ENCODE measurements at places on chromosomes 16 and 17.

- no peak for DNase-seq
Measured at GRCh38 chr16:63292036-63292435, 1255.8 kb upstream of the CDH8 start.

DNA sequence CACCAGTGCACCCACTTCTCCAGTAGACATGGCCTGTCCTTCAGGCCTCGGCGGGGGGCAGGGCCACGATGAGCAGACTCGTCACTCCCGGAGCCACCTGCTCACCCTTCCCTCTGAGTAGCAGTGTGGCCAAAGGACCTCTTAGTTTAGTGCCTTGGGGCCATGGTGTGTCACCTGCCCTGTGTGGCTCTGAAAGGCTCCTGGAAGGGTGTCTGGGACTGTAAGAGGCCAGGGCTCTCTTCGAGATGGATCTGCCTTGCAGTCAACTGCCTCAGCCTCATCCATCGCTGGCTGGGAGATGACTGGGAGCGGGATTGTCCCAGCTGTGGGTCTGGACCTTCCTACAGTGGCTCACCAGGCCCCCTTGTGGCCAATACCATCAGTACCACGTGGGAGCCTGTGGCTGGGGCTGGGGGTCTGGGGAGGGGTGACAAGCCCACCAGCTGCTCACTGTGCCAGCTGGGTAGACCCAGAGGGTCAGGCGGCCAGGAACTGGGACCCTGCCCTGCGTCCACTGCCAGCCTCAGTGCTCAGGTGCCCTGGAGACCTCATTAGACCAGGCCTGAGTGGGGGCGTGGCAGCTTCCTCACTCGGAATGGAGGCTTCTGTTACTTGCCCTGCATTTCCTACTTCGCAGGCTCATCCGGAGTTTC is 133.4 kb downstream of the OR1D5 start:
- DNase-seq = peak; percentile 7

- no peak for DNase-seq
Measured at GRCh38 chr16:18018376-18018775, 318.2 kb downstream of the NPIPA8 start.

GRCh38 chr17:36934692-36935630 is 2.3 kb upstream of the LHX1 start:
- DNase-seq = no peak

GRCh38 chr16:11412175-11412904 is 67.1 kb downstream of the RMI2 start:
- no peak for DNase-seq

GRCh38 chr16:26768385-26769010 is 298.2 kb upstream of the C16orf82 start:
- DNase-seq = no peak

- DNase-seq = peak; percentile 66
Measured at GRCh38 chr16:25155553-25156460, 44.3 kb downstream of the LCMT1 start.

GRCh38 chr16:11727796-11728543 is 14.7 kb downstream of the TXNDC11 start:
- no peak for DNase-seq

DNA sequence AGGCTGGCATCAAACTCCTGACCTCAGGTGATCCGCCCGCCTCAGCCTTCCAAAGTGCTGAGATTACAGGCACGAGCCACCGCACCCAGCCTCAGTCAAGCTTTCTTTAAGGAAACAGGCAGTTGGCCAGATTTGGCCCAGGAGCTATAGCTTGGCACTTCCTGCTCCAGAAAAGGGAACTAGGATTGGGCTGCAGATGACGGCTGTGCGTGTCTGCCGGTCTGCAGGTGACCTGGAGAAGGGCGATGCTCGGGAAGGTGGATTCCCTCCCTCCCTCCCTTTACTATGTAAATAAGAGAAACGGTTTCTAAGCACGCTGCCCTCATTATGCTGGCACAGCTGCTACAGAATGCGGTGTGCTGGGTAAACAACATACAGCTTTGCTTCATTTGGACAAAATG is 215.9 kb downstream of the RPTOR start:
- no peak for DNase-seq

DNA sequence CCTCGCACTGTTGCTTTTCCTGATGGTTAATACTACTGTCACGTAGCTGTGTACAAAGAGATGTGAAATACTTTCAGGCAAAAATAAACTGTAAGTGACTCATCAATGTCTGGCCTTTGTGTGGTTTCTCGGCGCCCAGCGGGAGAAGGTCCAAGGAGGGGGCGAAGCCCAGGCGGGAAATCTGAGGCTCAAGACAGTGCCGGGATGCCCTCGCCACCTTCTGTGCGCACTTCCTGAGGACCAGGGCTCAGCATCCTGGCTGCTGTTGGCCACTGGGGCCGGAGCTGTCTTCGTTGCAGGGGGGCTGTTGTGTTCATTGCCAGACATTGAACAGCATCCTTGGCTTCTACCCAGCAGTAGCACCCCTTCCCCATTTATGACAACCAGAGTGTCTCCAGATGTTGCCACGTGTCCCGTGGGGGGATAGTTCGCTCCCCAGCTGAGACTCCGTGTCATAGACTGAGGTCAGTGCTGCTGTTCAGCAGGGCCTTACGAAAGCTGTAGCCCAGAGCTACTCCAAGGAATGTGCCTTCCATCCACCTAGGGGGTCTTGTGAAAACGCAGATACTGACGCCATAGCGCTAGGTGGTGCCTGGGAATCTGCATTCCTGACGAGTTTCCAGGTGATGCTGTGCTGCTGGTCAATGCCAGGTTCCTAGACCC is 67.3 kb upstream of the PLCG2 start:
- no peak for DNase-seq

GRCh38 chr17:75048249-75048878 is 1.3 kb downstream of the KCTD2 start:
- DNase-seq = no peak

DNA sequence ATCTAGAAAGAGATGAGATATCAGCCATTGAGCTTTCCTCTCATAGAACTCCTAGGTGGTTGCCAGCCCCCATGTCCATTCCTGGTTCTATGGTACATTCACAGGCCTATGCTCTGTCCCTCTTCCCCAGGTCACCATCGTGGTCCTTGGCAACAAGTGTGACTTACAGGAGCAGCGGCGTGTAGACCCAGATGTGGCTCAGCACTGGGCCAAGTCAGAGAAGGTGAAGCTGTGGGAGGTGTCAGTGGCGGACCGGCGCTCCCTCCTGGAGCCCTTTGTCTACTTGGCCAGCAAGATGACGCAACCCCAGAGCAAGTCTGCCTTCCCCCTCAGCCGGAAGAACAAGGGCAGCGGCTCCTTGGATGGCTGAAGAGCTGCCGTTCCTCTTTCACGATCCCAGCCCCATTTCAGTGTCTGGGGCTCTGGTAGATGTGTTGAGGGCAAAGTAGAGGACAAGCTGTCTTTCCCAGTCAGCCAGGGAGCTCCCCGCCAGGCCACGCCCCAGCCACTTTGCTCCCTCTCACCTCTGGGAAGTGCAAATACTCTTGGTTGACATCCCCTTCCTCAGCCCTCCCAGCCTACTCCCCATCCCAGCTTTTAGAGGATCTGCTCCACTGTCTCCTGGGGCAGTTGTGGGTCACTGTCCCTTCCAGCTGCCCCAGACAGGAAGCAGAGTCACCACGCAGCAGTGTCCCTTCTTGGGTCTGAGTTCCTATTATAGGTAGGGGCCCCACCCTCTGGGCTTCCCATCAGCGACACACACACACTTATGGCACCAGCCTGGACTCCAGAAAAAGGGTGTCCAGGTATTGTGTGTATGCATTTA is 3.8 kb downstream of the NKIRAS2 start:
- DNase-seq = no peak

DNA sequence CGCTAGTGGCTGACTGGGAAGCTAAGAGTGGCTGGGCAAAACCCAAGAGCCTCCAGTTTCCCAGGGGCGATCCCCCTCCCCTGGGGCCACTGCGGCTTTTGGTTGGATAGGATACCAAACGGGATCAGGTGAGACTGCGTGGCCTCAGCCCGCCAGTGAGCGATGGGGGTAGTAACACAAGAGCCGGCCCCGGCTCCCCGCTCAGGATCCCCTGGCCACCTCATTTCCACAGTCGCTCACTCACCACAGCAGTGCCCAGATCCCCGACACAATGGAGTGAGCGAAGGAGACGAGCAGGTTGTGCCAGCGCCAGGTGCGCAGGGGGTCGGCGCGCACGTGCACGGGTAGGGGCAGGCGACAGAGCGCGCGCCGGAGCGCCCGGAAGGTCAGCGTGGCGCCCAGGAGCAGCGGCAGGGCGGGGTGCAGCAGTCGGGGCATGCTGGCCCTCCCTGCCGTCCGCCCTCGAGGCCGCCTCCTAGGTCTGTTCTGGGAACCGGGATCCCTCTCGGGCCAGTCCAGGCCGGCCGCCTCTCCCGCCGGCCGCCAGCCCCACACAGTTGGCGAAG is 290 bp downstream of the TLCD1 start:
- peak; percentile 81 for DNase-seq

DNA sequence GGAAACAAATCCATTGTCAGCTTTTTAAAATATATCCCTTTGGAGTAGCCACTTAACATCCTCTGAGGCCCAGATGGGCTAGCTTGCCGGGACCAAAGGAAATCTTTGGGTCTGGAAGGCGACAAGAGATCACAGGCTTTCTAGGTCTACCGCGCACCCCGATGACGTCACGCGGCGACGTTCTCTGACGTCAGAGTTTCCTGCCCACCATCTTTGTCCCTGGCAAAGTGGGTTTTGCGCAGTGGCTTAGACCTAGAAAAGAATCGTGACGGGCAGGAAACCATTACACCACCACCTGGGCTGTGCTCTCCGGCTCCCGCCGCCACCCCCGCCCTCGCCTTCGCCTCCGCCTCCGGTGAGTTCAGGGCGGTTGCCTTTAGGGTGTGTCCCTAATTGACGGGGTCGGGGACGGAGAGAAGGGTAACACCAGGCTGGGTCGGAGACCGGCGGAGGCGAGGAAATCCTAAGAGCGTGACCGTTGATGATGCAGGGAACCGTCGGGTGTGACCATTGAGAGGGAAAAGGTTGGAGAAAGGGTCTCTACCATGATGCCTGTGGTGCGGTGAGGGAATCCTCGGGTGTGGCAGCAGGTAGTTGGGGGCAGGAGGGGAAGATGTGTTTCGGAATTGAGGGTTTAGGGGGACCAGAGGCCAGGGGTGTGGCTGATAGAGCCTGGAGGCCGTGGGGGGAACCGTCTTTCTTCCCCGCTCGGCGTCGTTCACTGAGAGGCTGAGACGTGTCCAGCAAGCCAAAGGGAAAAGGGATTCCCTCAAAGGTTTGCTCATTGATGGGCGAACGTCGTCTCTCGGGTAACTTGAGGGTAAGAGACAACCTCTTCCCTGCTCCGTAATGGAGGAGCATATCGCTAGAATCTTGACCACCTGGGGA is at the start of gene AP2B1:
Gene AP2B1 (plus strand): TSS at position 249 of the 888 bp plus-strand sequence. CDS start 6,709 bp downstream, outside the sequence.
- DNase-seq = peak; percentile 95

DNA sequence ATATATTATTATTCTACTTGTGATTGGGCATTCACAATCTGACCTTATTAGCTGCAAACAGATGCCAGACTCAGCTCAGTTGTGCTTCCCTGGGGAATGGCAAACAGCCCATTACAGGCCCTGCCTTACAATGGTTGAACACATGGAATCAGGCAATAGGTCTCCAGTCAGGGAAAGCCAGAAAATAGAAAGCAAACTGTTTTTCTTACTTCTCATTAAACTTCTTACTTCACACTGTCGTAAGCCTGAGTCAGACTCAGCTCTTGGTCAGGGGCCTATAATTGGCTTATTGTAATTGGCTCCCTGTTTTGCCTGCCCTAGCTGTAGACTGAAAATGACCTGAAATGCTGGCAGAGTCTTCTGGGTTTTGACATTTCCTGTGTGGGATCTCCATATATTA is 77.0 kb upstream of the CA10 start:
- DNase-seq = no peak

DNA sequence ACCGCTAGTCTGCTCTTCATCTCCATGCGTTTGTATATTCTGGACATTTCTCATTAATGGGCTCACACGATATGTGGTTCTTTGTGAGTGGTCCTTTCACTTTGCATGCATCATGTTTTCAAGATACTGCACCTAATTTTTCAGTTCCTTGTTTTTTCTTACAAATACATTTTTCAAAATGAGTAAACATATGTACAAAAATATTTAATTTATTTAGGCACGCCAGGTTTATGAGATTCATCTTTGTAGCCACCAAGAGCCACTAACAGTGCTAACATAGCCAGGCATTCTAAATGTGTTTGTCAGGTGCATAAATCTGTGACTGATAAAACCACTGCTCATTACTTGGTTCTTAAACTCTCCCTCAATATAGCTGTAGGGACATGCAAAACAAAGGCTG is 375.3 kb downstream of the WWOX start:
- no peak for DNase-seq

DNA sequence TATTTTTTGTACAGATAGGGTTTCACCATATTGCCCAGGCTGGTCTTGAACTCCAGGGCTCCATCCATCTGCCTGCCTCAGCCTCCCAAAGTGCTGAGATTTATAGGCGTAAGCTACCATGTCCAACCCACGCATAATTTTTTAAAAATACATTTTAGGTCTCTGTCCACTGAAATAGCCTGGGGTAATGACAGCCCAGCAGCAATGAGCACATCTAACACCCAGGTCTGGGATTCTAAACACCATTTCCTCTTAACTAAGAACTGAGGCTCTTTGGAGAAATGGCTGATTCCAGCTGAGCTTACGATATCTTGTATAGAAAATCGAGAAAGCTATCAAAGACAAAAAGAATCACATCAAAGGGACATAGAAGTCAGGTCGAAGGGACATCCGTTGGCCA is 245.3 kb downstream of the PARN start:
- no peak for DNase-seq

GRCh38 chr16:64475627-64476351 is 646.1 kb downstream of the CDH11 start:
- DNase-seq = no peak

DNA sequence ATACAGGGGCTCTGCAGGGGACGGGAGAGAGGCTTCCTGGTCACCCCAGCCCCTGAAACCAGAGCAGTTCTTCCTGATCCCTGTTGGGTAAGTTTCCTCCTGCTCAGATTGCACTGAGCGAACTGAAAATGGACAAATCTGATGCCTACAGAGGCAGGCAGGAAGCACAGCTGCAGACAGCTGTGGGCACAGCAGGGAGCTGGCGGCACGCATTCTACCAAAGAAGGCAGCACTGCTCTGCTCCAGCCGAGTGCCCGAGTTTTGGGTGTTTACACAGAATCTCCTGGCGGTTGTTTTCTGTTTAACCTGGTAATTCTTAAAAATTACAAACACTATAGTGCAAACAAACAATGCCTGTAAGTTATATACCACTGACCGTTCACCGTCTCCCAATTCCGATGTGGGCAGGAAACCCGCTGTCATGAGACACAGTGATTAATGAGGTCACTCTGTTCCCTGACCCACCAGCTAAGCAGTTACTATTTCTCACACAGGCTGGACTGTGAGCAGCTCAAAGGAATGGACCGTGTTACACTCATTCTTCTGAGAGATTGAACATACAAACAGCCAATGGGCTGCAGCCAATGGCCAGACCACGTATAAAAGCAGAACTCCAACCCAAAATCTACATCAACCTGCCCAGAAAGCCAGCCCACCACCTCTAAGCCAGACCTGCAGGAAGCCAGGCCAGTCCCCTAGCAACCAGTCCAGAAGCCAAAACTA is 25.5 kb downstream of the NSMCE1 start:
- DNase-seq = peak; percentile 36

- no peak for DNase-seq
Measured at GRCh38 chr17:66684261-66684660, 150.7 kb upstream of the CACNG5 start.

GRCh38 chr16:10922328-10923145 is 19.7 kb downstream of the DEXI start:
- DNase-seq = no peak

Measured in activated naive CD8-positive, alpha-beta T cell treated with anti-CD3 and anti-CD28 coated beads for 36 hours (primary cell).